ENCODE measurements at places on chromosomes 16 and 17.
A peak's percentile ranks its signal among the peaks of the same experiment; 100 is the strongest.

DNA sequence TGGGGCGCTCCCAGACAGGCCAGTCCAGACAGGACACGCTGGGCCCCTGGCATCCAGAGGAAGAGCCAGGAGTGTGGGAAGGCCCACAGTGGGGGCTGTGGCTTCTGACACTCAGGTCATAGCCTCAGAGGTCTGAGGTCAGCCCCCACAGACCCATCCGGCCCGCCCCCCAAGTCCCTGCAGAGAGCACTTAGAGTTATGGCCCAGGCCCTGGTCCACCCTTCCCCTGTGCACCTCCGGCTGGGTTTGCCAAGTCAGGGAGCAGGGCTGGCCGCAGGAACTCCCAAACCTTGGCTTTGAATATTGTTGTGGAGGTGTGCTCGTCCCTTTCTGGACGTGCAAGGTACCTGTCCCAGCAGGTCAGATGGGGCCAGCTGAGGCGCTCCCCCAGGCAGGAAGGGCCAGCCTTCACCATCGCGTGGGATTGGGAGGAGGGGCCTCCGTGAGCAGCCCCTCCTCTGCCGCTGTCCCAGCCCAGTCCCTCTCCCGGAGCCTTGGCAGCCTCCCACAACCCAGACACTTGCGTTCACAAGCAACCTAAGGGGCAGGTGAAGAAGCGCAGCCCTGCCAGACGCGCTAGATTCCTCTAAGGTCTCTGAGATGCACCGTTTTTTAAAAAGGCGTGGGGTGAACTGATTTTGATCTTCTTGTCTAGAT, 74.6 kb downstream of the SOCS1 start:
- DNase-seq, result no peak

GRCh38 chr17:17938388-17939107, 33.7 kb downstream of the TOM1L2 start:
- no peak for DNase-seq

DNA sequence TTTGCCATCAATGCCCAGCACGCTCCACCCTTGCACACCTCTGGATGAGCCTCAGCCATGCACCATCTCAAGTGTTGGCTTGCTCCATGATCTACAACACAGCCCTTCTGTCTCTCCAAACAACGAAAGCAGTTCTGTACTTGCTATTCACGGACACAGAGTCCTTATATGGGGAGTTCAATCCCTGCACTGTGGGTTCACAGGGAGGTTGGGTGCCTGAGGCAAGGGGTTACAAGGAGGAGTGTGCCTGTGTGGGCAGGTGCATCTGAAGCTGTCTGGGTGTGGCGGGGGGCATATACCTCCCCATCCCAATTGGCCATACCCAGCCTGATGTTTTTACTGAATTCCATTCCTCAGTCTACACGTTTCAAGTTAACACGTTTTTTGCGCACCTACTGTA, 5.6 kb downstream of the RUNDC3A start:
- DNase-seq, result no peak

DNA sequence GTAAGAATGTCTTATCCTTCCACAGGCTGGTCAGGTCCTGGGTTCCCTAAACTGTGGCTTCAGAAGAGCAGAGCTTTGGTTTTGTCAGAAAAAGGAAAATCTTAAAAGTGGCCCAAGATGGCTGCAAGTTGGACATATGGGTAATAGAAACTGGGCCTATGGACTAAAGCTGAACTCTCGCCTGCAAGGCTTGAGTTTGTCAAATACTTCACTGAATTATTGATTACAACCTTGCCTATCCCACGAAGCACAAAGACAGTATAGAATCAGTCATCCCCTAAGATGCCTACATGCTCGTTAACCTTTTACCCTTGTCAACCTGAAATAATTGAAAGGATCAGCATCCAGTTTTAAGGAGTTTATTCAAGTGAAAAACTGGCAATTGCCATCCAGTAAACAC, 20.7 kb downstream of the RNF112 start:
- DNase-seq, result no peak

- no peak for DNase-seq
Observed at GRCh38 chr16:11909653-11910545, 5.9 kb downstream of the GSPT1 start.

DNA sequence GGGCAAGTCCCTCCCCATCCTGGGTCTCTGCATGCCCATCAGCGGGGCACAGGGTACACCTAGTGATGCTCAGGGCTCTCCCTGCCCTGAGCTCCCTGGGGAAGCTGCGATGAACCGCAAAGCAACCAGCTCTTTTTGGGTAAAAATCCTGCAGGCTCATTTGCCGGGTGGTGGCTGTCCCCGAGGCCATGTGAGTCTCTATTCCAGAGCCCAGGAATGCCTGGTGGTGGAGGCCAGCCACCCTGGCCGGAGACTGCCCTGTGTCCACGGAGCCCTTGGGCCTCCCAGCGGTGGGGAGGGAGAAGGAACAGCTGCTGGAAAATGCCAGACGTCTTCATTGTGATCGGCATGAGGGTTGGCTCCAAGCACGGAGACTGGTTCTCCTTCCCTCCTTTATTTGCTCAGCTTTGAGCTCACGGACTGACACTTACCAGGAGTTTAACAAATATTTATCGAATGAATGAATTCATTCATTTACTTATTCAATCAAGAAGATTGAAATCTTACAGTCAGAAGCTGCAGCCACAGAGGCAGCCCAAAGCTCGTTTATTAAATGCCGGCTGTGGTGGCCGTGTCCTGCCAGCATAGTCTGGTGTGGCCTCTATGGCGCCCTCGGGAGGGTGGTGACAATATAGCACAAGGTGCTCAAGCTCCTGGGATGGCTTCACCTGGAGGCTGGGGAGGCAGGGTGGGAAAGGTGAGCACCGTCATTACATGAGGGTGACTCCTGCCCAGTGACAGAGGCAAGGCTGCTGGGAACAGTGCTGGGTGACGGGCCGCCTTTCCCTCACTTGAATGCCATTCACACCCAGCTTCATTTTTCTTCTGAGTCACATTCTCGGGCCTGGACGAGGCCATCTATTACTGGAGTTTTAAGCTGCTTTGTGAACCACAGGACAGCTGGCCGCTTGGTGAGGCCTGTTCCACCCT, 31.1 kb upstream of the JPH3 start:
- DNase-seq, result peak; percentile 38

GRCh38 chr16:57774705-57775285, 27.5 kb downstream of the KIFC3 start:
- no peak for DNase-seq

DNA sequence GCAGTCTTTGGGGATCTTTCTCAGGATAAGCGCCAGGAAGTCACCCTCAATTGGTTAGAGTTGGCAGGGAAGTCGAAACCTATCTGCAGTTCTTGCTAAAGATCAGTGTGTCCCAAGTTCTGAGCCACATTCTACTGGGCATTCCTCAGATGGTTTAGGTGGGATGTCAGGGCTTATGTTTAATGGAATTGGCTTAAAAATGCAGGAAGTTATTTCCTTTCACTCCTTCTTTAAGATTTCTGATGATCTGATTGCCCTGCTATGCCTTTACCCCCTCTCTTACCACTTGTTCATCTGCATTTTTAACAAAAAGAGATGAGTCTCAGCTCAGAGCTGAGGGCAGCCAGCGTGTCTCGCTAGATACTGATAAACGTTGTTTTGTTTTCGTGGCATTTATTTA, 30.8 kb downstream of the FOXL1 start:
- no peak for DNase-seq

- DNase-seq, result peak; percentile 67
Observed at GRCh38 chr17:6666077-6666521, 14.5 kb downstream of the C17orf100 start.

GRCh38 chr17:72458301-72458700, 337.5 kb downstream of the SOX9 start:
- DNase-seq, result no peak

- no peak for DNase-seq
Observed at GRCh38 chr16:86212706-86213436, 297.5 kb upstream of the FOXF1 start.

DNA sequence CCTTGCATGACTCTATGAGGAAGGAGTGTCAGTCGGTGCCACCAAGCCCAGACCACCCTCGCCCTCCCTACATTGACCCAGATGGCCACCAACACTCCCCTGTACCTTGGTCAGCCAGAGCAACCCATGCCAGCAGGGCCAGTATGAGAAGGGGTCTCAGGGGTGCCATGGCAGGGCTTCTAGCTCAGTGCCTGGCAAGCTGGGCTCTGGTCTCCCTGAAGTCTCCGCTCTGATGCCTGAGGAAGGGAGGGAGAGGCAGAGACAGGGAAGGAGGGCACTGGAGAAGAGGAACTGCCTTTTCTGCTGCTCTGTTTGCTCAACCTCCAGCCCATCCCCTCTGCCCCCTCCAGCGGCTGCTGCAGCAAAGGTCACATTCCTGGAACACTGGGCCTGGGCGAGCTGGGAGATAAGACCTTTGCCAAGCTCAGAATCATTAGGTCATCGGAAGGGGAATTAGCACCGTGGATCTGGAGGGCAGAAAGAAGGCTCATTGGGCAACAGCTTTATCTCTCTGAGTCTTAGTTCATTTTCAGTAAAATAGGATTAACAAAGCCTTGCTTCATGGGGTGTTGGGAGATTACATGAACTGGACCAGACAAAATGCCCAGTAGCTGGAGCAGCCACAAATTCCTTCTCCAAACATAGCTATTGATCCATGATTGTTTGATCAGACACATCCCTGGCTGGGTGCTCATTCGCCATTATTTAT, at the start of gene VTN:
TSS of gene VTN (minus strand) at position 273 of the 709 bp plus-strand sequence. CDS start at position 169, 104 bp downstream.
- no peak for DNase-seq

DNA sequence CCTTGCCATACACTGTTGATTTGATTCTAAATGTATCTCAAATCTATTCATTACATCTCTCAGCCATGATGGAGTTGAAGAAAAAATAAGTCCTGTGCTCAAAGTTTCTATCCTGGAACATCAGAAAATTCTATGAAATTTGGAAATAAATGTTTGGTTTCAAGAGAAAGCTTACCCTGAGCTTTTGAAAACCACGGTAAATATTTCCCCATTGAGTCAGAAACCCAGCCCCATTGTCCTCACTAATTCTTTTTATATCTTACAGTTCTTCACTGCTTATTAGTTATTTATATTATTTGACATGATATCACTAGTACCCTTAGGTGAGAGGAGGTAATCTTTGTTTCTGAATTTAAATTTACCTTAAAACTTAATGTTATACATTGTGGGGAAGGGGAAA, 128.5 kb downstream of the MRTFB start:
- DNase-seq, result no peak

DNA sequence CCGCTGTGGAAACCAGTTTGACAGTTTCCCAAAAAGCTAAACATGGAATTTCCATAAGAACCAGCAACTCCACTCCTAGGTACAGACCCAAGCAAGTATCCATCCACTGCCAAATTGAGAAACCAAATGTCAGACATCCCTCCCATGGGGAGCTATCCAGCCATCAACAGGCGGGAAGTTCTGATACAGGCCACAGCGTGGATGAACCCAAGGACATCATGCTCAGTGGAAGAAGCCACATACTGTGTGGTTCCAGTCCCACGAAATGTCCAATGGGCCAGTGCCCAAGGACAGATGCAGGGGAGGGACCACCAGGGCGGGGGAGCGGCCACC, 12.6 kb upstream of the BAIAP2 start:
- no peak for DNase-seq

- peak; percentile 54 for DNase-seq
Observed at GRCh38 chr16:19071811-19072777, 4.7 kb downstream of the COQ7 start.

All from globus pallidus (tissue), 1 donor.